Stimulated activated CD8-positive, alpha-beta memory T cell treated with anti-CD3 and anti-CD28 coated beads, Interleukin-4, amount 100 ng/mL, for 1 hour (primary cell): ENCODE measurements at places on chromosomes 3 and 15.

- DNase-seq: no peak
Measured at GRCh38 chr3:74624301-74624700, 9.8 kb upstream of the CNTN3 start.

- no peak for DNase-seq
Measured at GRCh38 chr15:88303395-88303794, 46.9 kb upstream of the NTRK3 start.

DNA sequence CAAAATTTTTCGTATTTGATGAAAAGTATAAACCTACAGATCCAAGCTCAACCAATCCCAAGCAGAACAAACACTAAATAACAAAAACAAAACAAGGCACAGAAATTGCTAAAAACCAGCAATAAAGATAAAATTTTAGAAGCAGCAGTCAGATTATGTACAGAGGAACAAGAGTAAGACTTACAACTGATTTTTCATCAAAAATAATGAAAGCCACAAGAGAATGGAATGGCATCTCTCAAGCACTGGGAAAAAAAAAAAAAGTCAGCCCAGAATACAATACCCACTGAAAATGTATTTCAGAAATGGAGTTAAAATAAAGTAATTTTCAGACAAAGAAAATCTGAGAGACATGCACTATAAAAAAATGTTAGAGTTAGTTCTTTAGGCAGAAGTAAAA is 27.0 kb downstream of the GPR156 start:
- no peak for DNase-seq

DNA sequence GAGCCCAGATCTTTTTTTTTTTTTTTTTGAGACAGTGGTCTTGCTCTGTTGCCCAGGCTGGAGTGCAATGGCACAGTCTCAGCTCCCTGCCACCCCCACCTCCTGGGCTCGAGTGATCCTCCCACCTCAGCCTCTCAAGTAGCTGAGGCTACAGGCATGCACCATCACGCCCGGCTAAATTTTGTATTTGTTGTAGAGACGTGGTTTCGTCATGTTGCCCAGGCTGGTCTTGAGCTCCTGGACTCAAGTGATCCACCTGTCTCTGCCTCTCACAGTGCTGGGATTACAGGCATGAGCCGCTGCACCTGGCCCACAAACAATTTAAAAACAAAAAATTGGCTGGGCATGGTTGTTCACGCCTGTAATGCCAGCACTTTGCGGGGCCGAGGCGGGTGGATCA is 22.6 kb upstream of the SLC6A6 start:
- DNase-seq: no peak

GRCh38 chr15:28956491-28956890 is 70.7 kb downstream of the APBA2 start:
- DNase-seq: no peak

DNA sequence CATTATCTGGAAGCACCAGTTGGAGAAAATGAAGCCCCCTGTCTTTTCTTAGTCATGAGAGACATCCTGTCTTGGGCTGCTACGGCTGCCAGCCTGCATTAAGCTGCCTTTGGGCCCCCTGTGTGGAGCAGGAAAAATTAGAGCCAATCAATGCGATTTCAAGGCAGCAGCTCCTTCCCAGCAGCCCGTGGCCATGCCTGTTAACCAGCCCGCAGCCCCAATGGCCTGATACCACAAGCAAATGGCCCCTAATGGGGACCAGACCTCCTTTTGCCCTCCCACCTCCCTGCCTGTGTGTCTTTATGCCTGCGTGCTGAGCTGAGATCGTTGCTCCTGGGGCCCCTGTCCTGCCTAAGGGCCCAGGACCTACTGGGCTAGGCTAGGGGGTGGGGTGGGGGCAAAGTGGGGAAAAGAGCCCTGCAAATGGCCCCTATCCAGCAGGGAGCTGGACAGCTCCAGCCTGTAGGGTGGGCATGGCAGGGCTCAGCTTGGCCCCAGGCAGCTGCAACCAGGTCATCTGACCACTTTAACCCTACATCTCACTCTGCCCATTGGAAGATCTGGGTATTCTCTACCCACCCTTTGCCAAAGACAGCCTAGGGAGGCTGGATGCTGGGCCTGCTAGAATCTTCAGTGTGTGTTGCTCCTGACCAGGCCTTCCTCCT is 53.8 kb upstream of the MRPS22 start:
- no peak for DNase-seq

DNA sequence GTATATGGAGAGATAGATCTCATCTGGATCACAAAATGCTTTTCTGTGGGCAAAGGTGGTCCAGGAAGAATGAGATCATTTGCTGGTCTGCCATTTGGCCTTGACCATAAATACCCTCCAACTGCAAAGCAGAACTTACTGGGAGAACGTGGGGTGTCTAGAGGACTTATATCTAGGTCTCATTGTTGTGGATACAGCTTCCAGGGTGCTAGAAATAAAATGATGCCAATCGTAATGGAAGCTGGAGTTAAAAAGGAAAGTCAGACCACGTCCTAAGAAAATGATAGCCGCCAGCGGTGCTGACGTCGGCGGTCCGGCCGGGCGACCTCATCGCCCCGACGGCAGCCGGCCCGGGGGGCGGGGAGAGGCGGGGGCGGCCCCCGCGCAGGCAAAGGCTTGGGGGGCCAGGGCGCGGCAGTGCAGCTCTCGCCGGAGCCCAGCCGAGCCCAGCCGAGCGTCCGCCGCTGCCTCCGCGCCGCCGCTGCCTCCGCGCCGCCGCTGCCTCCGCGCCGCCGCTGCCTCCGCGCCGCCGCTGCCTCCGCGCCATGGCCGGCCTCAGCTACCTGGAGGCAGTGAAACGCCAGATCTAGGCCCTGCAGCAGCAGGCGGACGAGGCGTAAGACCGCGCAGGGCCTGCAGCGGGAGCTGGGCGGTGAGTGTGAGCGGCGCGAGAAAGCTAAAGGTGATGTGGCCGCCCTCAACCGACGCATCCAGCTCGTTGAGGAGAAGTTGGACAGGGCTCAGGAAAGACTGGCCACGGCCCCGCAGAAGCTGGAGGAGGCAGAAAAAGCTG is 89.5 kb downstream of the EOMES start:
- peak; percentile 8 for DNase-seq

DNA sequence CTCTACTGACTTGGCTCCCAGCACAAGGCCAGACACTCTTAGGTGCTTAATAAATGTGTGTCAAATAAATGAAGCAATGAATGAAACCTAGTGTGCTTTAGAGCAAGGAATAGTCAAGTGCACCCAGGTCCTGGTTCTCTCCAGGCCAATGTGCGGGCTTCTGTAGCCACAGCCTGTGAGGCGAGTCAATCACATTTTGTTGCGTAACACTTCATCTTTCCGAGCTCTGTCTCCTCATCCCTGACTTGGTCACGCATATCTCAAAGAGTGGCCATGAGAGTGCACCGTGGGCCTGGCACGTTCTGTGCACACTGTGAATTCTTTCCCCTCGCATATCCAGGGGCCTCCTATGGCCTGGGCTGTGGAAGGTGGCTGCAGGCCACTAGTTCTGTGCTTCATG is 11.4 kb upstream of the SH3GL3 start:
- no peak for DNase-seq

DNA sequence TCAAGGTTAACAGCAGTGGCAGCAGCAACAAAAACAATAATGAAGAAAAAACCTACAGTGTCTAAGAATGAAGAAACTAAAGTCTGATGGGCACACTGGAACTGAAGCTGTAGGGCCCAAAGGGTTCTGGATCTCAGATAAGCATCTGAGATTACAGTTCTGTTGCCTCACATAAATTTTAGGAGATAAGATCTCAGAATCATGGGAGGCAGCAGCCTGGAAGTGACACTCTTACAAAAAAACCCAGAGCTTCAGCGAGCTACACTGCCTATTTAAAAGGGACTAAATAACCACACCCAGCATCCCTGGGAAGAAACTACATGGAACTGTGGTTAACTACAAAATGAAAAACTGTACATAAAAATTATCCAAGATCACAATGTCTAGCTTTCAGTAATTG is 61.2 kb downstream of the PLD1 start:
- no peak for DNase-seq

GRCh38 chr15:62841269-62841628 is 201.3 kb upstream of the TPM1 start:
- no peak for DNase-seq

DNA sequence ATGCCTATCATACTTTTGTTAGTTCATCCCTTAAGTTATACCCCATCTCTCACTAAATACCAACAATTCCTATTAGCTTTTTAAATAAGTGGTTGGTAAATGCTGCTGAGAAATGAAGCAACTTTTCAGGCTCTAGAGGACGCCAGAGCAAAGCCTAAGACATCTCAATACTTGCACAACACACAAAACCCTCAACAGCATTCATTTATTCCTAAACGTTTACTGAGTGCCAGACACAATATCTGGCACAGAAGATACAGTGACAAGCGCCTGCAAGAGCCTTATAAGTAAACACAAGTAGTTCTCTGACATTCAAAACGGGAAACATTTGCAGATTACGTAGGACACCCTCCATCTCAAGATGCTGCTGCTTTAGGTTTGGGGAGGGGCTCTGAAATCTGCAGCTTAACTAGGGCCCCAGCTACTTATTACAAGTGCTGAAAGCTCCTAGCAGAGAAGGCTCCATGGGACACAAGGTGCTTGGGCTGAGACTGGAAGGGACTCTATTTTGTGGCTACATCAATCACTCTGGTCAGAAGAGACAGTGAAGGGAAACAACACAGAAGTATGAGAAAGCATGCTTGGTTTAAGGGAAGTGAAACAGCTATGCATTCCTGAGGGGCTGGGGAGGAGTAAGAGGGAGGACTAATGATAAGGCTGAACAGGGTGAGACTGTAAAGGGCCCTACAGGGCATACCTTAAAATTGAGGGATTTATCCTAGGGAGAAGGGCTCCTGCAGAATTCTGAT is 311.3 kb downstream of the PLCL2 start:
- DNase-seq: no peak

GRCh38 chr3:126087552-126088175 is 3.7 kb upstream of the SLC41A3 start:
- no peak for DNase-seq

DNA sequence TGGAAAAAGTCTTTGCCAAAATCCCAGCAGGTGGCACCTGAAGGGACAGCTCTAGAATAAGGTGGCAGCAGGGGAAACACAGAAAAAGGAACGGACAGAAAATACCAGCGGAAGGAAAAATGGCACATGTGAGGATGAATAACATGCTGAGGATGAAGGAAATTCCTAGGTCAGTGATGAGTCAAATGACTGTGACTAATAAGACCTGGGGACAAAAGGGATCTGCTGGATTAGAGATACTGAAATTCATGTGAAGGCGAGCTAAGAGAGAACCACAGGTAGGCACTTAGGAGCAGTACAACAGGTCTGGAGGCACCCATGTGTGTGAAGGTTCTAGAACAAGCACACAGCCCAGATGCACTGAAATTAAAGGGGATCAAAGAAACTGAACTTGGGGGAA is 482.5 kb downstream of the FOXP1 start:
- no peak for DNase-seq

DNA sequence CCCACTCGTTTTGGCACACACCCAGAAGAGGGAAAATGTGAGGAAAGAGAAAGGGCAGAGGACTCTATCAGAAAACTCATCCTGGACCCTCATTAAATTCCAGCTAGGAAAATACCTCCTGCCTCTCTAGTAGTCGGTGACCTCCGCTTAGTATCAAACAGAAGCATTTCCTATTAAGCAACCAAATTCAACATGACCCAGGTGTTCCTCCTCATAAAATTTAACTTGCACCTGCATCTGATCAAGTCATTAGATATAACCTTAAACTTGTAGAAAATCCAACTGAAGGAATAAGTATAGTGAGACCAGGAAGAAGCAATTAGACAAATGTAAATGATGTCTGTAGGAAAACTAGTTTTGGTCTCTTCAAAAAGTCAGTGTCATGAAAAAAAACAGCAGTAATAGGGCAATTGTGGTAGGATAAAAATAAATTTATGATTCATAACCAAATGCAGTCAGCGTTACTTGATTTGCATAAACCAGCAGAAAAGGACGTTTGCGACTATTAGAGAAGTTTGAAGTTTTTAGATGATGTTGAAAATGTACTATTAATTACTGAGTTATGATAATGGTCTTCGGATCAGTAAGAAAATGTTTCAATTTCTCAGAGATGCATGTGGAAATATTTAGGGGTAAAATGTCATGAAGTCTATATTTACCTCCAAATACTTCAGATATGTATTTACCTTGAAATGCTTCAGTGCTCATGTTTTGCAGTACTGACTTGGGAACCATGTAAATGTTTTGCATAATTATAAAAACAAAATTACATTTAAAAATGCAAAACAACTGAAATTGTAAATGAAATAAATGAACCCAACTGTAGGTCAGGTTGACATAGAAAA is 44.6 kb downstream of the LDHAL6B start:
- no peak for DNase-seq

GRCh38 chr3:32423534-32423933 is 31.9 kb downstream of the CMTM7 start:
- no peak for DNase-seq

GRCh38 chr15:101148881-101149664 is 102.8 kb downstream of the CHSY1 start:
- no peak for DNase-seq

DNA sequence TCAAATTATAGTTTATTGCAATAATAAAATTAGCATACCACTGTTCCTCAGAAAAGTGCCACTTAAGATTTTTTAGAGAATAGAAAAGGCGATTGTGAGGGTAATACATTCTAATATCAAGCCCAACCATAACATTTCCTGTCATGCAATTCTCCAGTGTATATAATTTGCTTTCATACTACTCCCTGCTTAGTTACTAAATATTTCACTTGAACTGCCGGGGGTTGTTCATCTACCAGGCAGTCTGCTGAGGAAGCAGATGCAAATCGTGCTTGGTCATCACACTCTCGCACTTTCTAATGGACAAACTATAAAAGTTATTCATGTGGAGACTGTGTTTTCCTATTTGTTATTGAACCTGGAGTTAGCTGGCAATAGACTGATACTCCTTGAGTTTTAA is 645.6 kb upstream of the CBLB start:
- no peak for DNase-seq

DNA sequence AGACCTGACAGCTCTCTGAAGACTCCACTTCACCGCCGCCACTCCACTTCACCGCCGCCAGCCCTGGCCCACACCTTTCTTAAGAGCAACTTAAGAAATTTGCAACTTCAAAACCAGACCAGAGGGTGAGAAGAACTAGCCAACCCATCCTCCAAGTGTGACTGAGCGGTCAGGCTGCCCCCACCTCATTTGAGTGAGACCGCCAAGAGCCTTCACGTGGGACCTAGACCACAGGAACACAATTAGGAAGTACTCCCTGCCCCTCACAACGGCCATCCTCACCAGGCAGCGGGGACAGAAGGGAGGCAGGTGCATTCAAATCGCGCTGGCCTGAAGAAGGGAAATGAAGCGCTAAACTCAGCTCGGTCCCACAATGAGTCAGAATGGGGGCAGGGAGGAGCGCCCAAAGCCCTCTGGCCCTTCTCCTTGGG is 156.8 kb upstream of the BCL6 start:
- DNase-seq: no peak

GRCh38 chr3:73503781-73504180 is 121.0 kb downstream of the PDZRN3 start:
- DNase-seq: no peak

GRCh38 chr3:31829826-31830426 is 151.1 kb downstream of the OSBPL10 start:
- DNase-seq: no peak

- no peak for DNase-seq
Measured at GRCh38 chr15:83062768-83063180, 4.3 kb downstream of the BTBD1 start.

- DNase-seq: no peak
Measured at GRCh38 chr15:79962178-79962577, 8.8 kb downstream of the BCL2A1 start.
